ENCODE measurements at places on chromosomes 2 and 18. TPM values are rescaled to one million over a fixed set of nuclear protein-coding genes. Genes with fewer than 3 reads are reported as not detected.

The C1GALT1C1L gene
- total RNA-seq = 0.35 TPM

The SLC5A7 gene
- 0.81 TPM for total RNA-seq

The ALPI gene
- not detected for total RNA-seq

The AMER3 gene
- total RNA-seq = not detected

The SP5 gene
- total RNA-seq = 2.5 TPM

Data from upper lobe of right lung (tissue), 1 donor.